GM23248 (cell line): ENCODE measurements at places on chromosomes 2 and 18.

DNA sequence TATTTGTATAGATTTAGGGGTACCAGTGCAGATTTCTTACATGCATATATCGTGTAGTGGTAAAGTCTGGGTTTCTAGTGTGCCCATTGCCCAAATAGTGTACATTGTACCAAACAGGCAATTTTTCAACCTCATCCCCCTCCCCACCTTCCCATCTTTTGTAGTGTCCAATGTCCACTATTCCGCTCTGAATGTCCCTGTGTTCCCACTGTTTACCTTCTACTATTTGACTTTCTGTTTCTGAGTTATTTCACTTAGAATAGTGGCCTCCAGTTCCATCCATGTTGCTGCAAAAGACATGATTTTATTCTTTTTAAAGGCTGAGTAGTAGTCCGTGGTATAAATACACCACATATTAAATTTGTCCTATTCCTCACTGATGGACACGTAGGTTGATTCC lies 132.9 kb downstream of the FTCDNL1 start:
- no peak for DNase-seq

DNA sequence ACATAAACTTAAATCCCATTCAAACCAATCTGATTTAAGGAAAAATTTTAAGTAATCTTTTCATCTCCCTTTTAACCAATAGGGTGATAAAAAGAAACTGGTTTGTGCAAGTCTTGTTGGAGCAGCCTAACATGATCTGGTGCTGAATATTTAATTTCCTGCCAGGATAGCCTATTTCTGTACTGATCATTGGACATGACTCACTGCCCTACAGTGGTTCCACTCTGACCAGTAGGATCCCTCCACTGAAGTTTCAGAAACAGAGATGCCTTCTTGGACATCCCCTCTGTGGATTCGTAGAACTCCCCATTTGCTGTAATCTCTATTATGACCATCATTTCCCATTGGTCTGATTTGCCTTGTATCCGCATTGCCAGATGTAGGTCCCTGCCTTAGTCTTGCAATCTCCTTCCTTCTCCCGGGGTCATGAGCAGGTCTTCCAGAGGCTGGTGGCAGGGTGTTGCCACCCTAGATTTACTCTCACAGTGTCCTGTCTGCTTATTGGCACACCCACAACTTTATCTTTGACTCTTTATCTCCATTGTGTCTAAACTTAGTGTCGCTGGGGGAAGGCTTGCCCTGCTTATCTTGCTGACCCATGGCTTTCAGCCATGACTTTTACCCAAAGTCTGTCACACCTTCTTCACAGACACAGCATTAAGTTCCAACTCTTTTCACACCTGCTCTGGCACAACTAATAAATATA lies 12.3 kb upstream of the SETBP1 start:
- peak; percentile 26 for DNase-seq

DNA sequence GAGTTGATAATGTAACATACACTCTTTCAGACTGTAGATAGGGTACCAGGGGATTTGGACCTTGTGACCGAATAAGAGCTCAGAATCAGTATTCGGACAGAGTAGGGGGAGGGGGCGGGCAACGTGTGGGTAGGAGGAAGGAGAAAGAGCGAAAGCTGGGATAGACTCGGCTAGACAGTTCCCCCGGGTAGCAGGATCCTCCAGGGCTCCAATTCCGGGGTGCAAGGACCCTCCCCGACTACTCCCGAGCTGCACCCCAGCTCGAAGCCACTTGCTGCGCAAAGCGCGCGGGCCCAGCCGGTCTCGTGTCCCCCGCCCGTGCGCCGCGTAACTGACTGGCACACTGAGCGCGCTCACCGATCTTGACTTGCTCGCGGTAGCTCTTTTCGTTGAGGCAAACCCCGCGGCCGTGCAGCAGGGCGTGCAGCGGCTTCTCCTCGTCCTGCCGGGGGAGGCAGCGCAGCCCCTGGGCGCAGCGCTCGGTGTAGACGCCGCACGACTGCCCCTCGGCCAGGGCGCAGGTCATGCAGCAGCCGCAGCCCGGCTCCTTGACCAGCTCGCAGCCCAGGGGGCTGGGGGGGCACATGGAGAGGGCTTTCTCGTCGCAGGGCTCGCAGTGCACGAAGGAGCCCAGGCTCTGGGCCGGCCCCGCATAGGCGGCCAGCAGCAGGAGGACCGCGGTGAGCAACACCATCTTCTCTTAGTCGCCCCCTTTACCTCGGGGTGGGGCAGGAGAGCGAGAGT lies 1.1 kb downstream of the IGFBP5 start:
- DNase-seq: peak; percentile 82

- DNase-seq: peak; percentile 44
Measured at GRCh38 chr2:205848601-205849000, 166.3 kb downstream of the NRP2 start.

DNA sequence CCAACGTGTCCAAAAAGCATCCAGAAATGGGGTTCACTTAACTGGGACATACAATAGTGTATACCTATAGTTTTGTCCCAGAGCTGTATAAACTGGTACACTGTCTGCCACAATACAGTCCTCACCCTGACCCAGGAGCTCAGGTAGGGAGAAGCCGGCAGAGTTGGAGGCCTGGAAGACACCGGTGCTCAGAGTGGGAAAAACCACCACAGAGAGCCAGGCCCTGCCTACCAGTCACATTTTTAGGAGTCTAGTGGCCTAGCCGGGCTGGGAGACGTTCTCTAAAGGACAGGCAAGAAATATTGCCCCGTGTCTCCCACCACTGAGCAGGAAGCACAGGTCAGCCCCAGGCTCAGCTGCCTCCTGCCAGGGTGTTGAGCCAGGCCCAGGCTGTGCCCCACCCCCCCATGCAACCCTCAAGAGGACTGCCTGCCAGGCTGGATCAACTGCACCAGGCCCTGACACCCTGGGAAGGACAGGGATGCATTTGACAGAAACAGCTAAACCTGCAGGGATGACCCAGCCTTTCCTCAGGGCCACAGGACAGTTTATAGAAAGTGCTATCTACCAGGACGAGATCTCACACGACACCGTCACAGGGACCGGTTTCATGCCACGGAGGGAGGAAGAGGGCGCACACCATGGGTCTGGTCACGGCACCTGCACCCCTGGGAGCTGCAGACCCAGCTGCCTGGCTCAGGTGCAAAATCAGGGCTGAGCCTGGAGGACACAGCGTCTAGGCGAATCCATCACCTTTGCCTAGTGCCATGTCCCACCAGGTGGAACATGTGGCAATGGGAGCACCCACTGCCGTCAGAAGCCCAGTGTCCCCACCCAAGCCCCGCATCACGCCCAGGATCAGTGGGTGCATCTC lies 89.9 kb downstream of the TMEM18 start:
- DNase-seq: no peak
